Left renal pelvis (tissue), 4 donors: ENCODE measurements at places on chromosomes 13 and 19. TPM values are rescaled to one million over a fixed set of nuclear protein-coding genes. Genes with fewer than 3 reads are reported as not detected.

Gene SHC2
- 24.6 TPM for polyA plus RNA-seq

Gene TRMT1
- polyA plus RNA-seq: 38.1 TPM

Gene KLHL1
- polyA plus RNA-seq: 1.0 TPM

Gene ADPRHL1
- polyA plus RNA-seq: 6.4 TPM

Gene SGCG
- 3.8 TPM for polyA plus RNA-seq

Gene CKM
- 0.26 TPM for polyA plus RNA-seq

GRCh38 chr19:3809881-3810707, 23.9 kb upstream of the MATK start:
- DNase-seq: no peak

DNA sequence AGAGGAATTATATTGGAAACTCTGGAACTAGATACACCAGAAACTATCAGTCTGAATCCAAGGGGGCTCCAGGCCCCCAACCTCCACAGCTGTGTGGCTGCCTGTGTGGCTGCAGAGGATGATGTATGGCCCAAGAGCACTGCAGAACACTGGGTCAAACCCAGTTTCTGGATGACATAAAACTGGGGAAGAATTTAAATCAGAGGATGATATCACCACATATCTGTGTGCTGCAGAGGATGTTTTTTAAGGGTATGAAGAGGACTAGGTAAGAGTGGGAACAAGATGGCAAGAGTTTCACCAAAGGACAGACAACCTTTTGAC, 226.4 kb downstream of the SUCLA2 start:
- DNase-seq: no peak

DNA sequence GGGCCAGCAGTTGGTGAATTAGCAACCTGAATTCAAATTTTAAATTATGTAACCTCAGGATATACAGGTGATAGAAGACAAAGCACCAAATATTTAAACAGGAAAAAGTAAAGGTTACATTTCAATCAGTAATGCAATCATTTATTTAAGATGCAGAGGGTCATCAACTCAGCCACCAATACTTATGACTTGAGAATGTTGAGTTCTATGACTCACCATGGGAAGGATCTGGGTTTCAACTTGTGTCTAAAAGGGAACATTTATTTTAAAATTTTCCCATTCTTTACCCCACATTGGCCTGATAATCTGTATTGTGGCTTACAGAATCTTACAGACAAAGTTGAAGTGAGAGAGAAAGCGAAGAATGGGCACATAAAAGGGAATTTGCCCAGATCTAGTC, 418.0 kb downstream of the NDFIP2 start:
- DNase-seq: no peak

- no peak for DNase-seq
Measured at GRCh38 chr19:32407004-32407992, 1.7 kb downstream of the DPY19L3 start.

DNA sequence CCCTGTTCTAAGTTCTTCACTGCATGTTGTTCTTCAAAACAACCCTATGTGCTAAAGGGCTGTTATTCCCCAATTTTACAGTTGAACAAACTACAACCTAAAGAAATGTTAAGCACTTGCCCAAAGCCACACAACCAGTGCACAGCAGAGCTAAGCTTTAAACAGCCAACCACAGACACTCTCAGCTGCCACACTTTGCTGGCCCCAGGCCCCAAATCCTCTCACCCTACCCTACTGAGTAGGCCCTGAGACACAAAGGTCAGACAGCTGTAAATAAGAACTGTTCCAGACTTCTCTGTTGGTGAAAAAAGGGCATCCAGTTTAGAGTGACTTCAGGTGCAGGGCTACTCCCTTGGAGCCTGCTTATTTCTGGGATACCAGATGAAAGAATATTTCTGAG, 30.0 kb downstream of the GRIK5 start:
- no peak for DNase-seq
